Inflammatory macrophage (primary cell): ENCODE measurements at places on chromosomes 5 and 9.

GRCh38 chr5:139662617-139663016 is 14.5 kb downstream of the CXXC5 start:
- DNase-seq, result no peak

DNA sequence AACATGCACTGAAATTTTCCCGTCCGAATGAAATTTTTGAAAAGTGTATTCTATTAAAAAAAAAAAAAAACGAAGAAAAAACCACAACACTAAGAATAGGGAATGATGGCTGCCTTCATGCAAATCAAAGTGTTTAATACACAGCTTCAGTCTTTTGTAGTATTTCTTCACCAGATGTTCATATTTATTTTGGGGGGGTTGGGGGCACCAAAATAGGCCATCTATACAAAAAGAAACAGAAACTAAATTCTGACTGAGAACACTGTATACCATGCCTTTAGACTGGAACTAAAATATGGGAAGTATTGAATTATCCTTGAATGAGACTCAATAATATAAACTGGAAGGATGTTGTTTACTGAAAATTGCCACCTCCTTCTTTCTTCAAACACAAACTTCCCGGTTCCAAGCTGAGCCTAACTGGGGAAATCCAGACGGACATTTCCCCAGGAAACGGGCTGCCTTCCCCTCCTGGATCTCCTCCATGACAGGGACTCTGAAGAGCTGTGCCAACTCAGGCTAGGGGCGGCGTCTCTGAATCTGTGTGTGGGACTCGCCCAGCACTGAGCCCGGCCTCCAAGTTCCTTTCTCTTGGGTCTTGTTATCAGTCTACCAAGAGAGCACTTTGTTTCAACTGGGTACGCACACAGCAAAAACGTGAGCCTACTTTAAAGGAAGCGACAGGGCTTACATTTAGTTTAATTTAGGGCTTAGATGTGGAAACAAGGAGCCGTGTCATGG is 511.3 kb upstream of the ADAMTS16 start:
- no peak for DNase-seq

- DNase-seq, result no peak
Observed at GRCh38 chr9:69500896-69501295, 171.3 kb downstream of the APBA1 start.

- DNase-seq, result no peak
Observed at GRCh38 chr5:142597546-142598337, 88.1 kb downstream of the FGF1 start.

DNA sequence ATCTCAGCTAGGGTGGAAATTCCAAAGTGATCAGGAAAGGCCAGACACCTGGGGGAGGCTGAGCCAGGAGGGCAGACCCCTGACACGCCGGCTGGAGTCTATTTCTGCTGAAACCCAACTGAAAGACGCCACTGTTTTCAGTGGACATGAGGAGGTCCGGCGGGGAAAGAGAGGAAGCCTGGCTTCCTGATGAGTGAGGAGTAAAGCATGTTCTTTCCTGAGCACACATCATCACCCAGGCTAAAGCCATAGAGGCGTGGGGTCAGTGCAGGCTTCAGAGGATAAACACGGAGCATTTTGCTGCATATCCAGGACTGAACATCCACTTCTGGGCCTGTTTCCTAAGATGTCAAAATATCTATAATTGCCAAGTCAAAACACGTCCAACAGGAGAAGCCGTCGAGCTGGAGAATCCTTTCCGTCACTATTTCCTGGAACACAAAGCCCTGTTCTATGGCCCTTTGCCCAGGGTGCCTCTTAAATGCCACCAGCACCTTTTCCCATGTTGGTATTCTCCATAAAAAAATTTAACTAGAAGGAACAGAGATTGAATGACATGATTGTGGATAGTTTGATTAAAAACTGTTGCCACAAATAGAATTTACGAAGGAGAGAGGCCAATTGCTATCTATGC is 597.9 kb upstream of the ADAMTS16 start:
- no peak for DNase-seq

- DNase-seq, result no peak
Observed at GRCh38 chr5:150341331-150341730, 16.2 kb upstream of the TCOF1 start.

GRCh38 chr5:114038756-114039155 is 323.1 kb upstream of the KCNN2 start:
- DNase-seq, result no peak

DNA sequence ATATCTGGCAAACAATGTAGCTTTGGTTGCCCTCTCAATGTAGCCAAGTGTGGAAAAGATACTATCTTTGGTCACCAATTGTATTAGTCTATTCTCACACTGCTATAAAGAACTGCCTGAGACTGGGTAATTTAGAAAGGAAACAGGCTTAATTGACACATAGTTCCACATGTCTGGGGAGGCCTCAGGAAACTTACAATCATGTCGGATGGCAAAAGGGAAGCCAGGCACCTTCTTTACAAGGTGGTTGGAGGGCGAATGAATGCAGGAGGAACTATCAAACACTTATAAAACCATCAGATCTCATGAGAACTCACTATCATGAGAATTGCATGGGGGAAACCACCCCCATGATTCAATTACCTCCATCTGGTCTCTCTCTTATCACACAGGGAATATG is 133.1 kb upstream of the TBCA start:
- no peak for DNase-seq

GRCh38 chr9:133861692-133862091 is 123.5 kb upstream of the SARDH start:
- DNase-seq, result peak; percentile 29

- no peak for DNase-seq
Observed at GRCh38 chr5:36441280-36441679, 139.6 kb upstream of the RANBP3L start.

- no peak for DNase-seq
Observed at GRCh38 chr5:82884821-82885471, 192.2 kb downstream of the TMEM167A start.

DNA sequence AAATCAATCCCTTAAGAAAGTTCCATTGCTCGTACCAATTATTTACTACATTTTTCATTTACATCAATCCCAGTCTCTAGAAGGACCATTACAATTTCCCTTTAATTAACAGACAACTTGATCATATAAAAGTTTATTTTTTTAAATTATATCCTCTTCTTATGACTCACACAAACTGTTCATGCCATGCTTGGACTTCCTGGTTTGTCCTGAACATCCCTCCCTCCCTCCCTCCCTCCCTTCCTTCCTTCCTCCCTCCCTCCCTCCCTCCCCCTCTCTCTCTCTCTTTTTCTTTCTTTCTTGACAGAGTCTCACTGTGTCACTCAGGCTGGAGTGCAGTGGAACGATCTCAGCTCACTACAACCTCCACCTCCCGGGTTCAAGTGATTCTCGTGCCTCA is 11.6 kb upstream of the CLTB start:
- no peak for DNase-seq

GRCh38 chr5:73031839-73032238 is 76.0 kb downstream of the FCHO2 start:
- DNase-seq, result no peak

DNA sequence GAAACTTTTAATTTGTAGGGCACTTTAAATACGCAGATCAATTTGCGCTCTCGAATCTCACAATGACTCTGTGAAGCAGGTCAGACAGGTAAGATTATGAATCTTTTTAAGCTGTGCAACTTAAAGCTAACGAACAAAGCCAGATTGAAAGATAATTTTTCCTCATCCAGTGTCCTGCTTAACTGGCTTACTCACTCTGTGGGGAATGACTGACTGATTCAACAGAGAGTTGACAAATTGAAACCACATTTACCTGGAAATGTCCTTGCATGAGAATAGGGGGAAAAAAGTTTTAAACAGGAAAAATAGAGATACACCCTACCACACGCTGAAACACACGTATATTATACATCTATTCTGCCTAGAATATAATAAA is 187.9 kb downstream of the MAN2A1 start:
- DNase-seq, result no peak

- no peak for DNase-seq
Observed at GRCh38 chr9:104758974-104759373, 5.0 kb upstream of the NIPSNAP3B start.
